ENCODE measurements at places on chromosomes 6 and 20.

DNA sequence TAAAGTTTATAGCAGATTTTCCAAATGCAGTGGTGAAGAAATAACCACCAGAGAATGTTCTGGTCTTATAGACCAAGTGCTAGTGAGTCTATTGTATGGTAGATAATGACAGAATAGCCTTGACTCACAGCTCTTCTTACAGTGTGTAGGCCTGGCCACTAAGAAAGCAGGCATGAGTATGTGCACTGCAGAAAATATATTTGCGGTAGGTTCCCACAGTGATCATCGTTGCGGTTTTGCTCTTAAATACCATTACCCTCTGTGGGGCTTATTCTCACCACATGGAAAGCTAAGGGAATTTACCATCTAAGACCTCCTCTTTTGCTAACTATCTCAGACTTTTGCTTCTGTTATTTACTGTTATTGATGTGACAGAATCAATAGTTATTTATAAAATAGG, 212.3 kb upstream of the SYNDIG1 start:
- DNase-seq = no peak

GRCh38 chr6:3850451-3851203, 1.5 kb downstream of the FAM50B start:
- DNase-seq = no peak

GRCh38 chr6:169048185-169048864, 205.3 kb downstream of the THBS2 start:
- no peak for DNase-seq

- no peak for DNase-seq
Measured at GRCh38 chr20:5469111-5469510, 152.4 kb upstream of the PROKR2 start.

DNA sequence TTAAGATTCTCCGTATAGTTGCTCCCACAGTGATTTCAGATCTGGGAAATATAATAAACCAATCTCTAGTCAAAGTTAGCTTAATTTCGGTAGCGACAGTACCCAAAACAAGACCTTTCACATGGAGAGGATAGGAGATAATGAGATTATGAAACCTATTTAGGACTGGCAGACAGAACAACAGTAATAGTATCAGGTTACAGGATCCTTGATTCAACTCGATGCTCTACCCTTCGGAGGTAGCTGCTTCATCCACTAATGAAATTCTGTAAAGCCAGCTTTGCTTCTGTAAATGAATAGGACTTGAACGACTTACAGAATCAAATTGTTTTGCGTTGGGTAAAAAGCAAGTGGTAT, 534 bp upstream of the AKIRIN2 start:
- DNase-seq = no peak

DNA sequence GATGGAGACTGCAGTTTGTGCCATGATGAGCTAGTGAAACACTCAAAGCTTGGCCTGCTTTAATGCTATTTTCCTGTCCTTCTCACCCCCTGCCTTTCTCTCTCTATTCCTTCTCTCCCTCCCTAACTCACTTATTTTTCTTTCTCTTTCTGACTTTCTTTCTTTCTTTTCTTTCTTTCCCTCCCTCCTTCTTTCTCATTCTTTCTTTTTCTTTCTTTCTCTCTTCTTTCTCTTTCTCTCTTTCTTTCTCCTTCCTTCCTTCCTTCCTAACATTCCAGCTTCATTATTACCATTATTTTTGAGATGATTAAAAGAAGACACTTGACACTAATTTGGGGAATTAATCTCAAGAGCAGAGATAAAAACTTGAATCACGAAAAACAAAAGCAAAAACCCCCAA, 39.5 kb upstream of the SLC22A23 start:
- DNase-seq = no peak

- DNase-seq = no peak
Measured at GRCh38 chr20:24821391-24821790, 127.7 kb upstream of the CST7 start.
